LoVo (cell line): ENCODE measurements at places on chromosomes 12 and 14.

DNA sequence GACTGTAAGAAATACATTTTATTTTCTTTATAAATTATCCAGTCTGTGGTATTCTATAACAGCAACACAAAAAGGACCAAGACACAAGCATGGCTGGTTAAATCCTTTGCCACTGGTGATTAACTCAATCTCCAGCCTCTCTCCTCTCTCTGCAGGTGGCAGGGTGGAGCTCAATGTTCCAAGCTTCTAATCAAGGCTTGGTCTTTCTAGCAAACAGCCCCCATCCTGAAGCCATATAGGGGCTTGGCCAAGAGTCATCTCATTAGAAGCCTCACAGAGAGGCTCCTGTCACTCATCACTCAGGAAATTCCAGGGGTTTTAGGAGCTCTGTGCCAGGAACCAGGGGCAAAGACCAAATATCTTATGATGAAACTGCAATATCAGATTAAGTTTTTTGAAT, 12.0 kb downstream of the C12orf75 start:
- DNase-seq: no peak

DNA sequence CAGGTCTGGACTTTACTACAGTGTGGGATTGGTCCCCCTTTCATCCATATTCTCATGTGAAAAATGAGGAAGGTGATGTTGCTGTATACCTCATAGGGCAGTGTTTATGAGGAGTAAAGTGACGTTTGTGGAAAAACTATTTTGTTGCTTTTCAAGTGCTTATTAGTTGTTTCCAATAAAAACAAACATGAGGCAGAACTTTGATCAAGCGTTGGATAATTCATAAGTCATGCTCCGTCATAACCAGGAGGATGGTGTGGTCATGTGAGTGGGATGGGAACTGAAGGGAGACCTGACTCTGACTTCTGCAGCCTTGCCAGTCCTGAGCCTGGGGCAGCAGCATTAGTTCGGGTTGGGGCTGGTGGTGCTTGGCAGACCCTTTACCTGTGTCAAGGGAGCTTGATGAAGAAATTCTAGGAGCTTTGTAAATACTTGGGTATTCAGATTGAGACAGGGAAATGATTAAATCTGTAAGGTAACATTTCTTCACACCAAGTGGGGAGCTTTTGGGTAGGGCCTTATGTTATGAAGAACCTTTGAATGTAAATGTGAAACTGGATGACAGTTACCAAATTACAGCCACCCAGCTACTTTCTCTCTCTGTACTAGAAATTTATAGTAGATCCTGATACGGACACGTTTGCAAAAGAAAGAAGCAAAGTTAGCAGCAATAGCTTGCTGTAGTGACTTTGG, 462.4 kb upstream of the RGS6 start:
- DNase-seq: no peak

DNA sequence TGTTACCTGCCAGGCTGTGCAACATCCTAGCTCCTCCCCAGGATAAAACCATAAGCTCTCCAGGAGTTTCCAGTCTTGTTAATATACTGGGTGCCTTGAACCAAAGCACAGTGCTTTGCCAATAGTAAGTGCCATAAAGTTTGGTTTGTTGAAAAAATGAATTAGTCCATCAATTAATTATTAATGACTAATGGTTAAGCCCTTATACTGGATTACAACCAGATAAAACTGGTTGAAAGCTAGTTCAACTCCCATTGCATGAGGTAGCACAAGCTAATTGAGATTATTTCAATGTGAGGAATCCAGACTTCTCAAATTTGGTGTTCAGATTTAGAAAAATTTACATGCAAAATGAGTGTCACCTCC, 1.6 kb upstream of the KRT3 start:
- no peak for DNase-seq

- DNase-seq: no peak
Observed at GRCh38 chr14:32635061-32635719, 303.5 kb upstream of the NPAS3 start.

- peak; percentile 64 for DNase-seq
Observed at GRCh38 chr12:51926718-51927117, 19.4 kb downstream of the ACVRL1 start.

GRCh38 chr12:100031836-100032235, 47.1 kb upstream of the ANKS1B start:
- DNase-seq: no peak

DNA sequence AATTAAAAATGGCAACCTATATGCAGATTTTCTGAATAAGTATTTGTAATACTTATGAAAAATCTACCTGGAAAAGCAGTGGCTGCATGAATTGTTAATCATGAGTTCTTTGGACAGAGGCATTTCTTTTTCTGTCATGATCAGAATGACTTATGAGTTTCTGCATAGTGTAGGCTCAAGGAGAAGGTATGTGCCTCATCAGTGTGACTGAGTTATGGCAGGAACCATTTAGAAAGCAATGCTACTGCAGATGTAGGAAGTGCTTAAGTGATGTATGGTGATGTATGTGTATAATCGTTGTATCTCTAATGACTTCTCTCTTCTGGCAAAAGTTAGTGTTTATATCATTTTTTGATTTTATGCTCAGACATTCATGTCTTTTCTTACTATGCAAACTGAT, 816.4 kb upstream of the FBXO33 start:
- DNase-seq: no peak

- DNase-seq: no peak
Observed at GRCh38 chr12:106015646-106016045, 123.1 kb downstream of the NUAK1 start.

GRCh38 chr12:93425736-93426411, 15.9 kb downstream of the UBE2N start:
- no peak for DNase-seq

GRCh38 chr14:21498540-21499526, 12.3 kb downstream of the METTL3 start:
- DNase-seq: peak; percentile 20

DNA sequence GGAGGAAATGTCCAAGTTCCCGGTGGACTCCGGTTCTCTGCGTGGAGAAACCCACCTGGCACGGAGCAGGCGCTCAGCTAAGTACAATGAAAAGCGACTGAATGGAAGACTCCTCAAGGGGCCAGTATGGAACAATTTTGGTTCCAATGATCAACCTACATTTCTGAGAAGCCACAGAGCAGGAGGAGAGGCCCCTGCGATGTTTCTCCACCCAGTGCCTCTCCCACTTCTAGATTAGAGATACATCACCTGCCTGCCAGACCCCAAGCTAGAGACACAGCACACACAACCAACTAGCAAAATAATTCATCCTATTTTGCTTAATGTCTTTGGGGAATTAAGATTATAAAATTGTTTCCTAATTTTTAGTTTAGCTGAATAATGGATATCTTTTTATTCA, 38.8 kb downstream of the ATG14 start:
- DNase-seq: no peak

GRCh38 chr12:90036637-90037036, 328.0 kb upstream of the ATP2B1 start:
- no peak for DNase-seq

GRCh38 chr14:61774861-61775260, 12.6 kb downstream of the SNAPC1 start:
- DNase-seq: no peak

- peak; percentile 57 for DNase-seq
Observed at GRCh38 chr12:118359541-118359915, 13.2 kb downstream of the TAOK3 start.

- no peak for DNase-seq
Observed at GRCh38 chr14:60865378-60866127, 115.3 kb downstream of the TRMT5 start.

- DNase-seq: peak; percentile 30
Observed at GRCh38 chr14:74619672-74620131, 7.7 kb upstream of the LTBP2 start.

DNA sequence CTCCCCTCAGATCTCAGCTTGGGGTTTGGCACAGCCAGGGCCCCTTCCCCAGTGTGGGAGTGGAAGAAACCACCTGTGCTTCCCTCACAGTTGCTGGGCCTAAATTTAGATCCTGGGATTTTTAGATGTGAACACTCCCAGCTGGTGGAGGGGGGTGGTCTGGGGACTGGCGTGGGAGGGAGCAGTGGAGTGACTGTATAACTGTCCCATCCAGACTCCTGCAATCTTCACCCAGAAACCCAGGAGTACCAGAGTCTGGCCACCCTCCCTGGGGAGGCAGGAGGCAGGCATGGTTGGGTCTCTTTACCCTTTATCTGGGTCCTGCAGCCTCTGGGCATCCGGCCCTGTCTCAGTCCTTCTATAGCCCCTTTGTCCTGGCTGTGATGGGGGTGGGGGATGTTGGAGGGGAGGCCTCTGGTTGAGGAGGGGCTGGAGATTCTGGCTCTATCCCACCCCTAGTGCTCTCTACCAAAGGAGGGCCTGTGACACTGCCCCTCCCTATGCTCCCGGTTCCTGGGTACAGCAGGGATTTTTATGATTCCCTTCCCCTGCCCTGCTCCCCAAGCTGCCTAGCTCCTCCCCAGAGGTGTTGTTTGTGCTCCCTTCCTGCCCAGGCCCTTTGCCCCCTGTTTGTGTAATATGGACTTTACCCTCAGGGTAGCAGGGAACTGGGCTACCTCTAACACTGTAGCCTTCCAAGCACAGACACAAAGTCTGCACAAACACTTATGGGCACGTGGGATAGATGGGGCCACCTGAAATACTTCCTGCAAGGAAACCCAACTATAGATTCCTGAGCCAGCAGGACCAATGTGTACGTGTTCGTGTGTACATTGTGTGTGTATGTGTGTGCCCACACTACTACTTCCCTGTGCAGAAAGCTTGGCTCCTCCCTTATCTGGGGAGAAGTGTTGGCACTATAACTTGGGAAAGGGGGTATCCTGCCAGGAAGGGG, 1.7 kb downstream of the ERBB3 start:
- peak; percentile 78 for DNase-seq

DNA sequence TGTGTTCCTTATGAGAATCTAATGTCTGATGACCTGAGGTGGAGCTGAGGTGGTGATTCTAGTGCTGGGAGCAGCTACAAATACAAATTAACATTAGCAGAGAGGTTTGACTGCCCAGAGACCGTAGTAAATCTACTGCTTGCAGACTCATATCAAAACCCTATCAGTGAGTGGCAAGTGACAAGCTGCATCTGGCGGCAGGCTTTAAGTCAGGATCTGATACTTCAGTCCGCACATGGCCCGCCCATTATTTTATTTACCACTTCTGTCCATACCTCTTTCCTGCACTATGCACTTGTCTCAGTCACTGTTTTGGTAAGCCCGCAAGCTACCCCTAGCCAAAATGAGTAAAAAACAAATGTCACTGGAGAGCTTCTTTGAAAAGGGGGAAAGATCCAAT, 11.4 kb downstream of the CEP128 start:
- DNase-seq: no peak

DNA sequence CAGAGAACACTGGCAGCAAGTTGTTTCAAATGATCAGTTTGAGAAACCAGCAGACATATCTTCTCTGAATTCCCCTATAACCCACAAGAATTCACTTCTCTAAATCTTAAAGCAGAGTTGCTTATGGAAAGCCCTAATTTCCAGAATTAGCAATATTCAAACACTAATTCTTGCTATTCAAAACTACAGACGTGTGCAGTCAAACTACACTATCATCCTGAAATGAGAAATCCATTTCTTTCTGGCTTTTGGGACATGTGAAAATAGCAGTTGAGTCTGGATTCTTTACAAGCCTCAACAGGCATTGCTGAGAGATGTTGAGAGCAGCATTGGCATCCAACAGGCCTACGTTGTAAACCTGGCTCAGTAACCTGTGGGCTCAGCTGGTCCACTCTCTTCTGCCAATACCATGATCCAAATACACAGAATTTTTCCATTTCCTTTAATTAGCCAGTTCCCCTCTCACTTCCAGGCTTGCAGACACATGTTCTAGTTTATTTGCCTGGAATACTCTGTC, 74.6 kb upstream of the TMTC1 start:
- no peak for DNase-seq

- no peak for DNase-seq
Observed at GRCh38 chr12:96150442-96150841, 43.7 kb upstream of the ELK3 start.

DNA sequence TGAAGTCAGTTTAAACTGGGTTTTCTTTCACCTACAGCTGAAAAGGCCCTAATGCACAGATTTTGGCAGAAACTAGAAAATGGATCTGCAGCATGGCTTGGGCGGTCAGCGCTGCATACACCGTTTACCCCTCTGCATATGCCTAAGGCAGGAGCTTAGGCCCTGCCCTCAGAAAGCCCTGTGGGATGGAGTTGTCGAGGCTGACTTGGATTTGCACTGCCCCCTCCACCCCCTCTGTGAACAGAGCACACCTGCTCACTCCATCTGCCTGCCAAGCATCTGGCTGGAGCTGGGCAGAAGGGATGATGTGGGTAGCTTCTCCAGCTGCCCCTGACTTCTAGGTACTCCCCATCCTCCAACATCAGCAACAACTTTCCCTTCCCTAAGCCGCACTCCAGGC, 41.9 kb downstream of the TTC7B start:
- no peak for DNase-seq

GRCh38 chr14:77195766-77196165, 14.2 kb downstream of the TMEM63C start:
- DNase-seq: no peak

- no peak for DNase-seq
Observed at GRCh38 chr12:89259821-89260220, 92.5 kb downstream of the DUSP6 start.

DNA sequence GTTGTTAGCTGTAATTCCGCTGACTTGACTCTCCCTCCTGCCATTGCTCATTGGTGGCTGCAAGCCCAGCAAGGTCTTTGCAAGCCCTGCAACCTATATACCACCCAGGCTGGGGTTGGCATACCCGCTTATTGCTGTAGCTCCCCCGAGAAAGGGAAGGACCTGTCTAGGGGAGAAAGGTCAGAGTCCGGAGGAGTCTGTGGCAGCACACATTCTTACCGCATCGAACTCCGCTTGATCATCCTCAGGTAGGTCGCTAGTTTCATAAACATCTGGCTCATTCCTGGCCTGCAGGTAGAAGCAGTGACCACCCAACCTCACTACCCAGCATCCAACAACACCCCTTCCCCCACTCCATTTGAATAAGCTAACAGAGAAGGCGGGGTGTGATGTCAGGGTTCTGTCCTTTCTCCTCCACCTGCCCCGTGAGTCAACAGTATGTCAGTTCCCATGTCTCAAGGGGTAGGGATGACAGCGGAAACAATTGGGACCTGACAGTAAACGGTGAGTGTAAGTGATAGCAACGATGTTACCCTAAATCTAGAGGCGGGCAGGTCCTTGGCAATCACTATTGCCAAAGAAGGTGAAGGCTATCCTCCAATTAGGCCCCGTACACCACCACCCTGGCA, 1.1 kb downstream of the DCTN2 start:
- no peak for DNase-seq

- no peak for DNase-seq
Observed at GRCh38 chr12:120835657-120836056, 68.5 kb downstream of the SPPL3 start.

- DNase-seq: no peak
Observed at GRCh38 chr14:36513451-36514277, 6.4 kb downstream of the NKX2-1 start.

- no peak for DNase-seq
Observed at GRCh38 chr12:107568718-107569117, 116.9 kb upstream of the PWP1 start.

GRCh38 chr12:31019561-31019960, 54.1 kb upstream of the DDX11 start:
- no peak for DNase-seq

DNA sequence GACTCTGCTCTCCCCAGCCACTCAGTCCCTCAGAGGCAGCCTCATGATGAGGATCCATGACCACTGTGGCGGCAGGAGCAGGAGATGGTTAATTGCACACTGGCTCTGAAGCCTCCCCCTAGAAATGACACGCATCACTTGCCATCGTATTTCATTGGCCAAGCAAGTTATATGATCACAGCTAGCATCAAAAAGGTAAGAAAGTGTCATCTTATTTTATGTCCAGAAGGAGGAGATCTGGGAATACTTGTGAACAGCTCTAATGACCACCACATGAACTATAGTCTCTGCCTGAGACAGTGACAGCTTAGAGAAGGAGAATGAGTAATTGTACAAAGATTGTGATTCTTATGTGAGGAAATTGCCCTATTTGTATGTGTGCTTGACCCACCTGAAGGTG, 363.4 kb downstream of the NUAK1 start:
- DNase-seq: no peak
